NCI-H345 (cell line): ENCODE measurements at places on chromosomes 2 and 18.

DNA sequence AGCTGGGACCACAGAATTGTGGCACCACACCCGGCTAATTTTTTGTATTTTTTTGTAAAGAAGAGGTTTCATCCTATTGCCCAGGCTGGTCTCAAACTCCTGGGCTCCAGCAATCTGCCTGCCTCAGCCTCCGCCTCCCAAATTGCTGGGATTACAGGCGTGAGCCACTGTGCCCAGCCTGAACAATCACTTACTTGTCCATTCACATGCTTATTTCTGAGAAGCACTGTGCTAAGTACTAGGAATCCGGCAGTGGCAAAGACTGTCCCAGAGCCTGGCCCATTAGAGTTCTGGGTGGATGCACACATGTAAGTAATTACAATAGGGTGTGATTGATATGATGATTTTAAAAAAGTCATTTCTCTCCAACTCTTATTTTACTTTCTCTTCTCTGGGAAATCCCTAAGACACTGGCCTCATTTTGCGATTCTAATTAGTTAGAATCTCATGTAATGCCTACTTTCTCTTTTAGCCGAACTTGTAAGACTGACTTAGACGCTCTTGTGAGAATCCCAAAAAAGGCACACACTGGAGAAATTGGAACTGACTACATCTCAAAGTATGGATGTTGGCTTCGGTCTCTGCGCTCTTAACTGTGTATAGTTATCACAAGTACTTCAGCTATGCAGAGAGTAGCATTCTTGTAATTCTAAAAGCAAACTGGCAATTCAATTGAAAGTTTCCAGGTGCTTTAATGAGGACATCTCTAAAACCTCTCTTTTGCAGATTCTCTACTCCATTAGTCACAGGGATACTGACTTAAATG is 567.7 kb downstream of the DCC start:
- no peak for DNase-seq

DNA sequence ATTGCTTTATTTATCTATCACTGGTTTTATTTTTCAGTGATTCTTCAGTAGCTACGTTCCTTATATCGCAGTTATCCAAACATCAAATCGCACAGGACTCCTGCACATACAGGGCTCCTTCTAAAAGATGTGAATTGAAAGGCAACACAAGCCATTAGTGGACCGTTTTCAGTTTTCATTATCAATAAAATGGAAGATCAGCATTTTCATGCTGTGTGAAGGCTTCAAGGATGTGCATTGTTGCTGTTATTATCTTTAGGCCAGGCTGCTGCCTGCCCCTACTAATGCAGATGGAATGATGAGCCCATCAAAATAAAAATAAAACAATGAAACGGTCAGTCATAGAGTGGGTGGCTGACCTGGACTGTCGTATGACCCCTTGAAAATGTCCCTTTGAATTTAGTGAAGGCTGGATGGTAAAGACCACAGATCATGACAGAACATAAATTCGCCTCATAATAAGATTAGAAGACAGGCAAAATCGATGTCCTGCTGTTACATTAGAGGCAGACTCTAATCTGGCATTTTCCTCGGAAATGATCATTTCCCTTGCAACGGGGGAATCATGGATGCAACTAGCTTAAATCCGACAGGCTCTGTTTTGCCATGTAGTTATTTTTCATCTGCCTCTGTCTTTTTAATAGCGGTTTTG is 32.9 kb downstream of the ITGB6 start:
- DNase-seq, result no peak

- no peak for DNase-seq
These were observed 179.6 kb downstream of the SATB2 start for GRCh38 chr2:199278099-199278498.

DNA sequence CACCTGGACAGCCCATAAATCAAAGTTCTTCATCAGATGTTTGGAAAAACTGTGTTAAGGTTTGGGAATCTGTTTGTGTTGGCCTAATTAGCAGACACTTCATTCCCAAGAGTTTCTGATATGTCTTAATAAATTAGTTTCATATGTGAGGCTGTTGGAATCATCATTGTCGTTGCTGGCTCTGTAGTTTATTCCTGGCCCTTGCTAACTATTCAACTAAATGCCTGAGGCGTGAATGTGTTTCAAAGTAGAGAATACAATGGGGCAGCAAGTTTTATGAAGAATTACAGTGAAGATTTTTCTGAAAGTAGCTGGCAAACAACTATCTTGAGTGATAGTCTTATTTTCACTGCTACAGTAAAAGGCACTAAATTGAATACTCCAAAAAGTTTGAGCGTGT is 141.1 kb downstream of the PARD3B start:
- no peak for DNase-seq

DNA sequence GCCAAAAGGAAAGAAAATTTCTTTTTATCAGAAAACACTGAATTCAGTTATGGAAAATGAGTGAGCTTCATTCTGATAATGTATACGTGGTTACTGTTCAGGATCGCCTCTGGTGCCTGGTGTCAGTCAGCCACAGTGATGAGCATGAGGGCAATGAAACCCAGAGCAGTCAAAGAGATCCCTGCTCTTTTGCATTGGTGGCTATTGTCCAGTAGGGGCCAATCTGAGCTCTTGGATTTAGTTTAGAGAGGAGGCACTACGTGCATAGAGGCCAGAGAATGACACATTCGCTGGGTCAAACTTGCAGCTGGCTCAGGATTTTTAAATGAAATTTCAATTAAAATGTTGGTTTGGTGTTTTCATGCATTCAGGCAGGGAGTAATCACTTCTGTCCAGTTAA is 522.9 kb downstream of the TMEM182 start:
- no peak for DNase-seq

GRCh38 chr18:58927659-58928058 is 63.0 kb downstream of the ZNF532 start:
- no peak for DNase-seq

DNA sequence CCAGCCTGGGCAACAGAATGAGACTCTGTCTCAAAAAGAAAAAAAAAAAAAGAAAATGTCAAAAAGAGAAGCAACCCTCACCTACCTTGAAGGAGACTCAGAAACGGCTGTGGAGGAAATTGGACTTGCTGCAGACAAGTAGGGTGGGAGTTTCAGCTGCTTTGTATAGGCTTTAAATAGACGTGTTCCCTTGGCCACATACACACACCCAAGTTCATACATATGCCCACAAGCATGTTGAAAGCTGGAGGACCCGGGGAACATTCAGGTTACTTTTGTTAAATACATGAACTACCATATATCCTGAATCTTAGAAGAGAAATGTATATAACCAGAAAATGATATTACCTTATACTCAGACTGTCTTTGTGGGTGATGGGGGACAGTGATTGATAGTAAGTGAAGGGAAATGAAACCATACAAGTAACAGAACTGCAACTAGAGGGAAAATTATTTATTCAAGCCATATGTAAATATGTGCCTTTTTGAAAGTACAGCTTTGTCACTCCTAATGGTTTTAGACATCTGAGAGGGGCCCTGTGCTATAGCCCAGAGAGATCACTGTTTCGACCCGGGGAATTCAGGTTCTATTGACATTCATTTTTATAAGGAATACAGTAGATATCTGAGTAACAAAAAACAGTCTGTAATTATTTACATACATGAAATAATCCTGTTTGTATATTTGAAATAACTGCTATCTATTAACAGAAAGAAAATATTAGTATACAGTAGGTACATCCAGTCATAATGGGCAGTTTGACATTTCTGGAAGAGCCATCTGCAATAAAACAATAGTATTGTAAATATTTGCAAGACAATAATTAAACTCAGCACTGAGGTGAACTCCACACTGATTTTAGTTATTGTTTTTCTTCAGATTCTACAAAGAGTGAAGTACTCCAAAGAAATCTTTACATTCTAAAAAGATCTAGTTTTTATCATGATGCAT is 48.0 kb upstream of the TGIF1 start:
- DNase-seq, result no peak

GRCh38 chr18:31553800-31554199 is 37.9 kb upstream of the TTR start:
- DNase-seq, result no peak

- peak; percentile 42 for DNase-seq
These were observed 4.3 kb upstream of the SALL3 start for GRCh38 chr18:78975292-78975691.

GRCh38 chr2:236866542-236867340 is 218.9 kb upstream of the COPS8 start:
- DNase-seq, result no peak

DNA sequence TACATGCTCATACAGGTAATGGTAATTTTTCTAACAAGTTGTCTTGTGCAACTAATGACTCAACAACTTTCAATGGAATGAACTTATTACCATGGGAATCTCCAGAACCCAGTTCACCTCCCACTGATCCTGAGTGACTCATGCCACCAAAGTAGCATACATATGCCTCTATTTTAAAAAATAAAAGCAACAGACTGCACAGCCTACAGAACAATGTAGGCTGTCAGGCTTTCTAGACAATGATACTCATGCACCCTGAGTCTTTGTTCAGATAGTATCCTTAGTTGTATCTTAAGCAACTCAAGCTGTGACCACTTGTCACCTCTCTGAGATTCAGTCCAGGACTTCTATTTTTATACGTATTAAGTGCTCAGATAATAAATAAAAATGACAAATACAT is 531.0 kb upstream of the SETBP1 start:
- DNase-seq, result no peak

DNA sequence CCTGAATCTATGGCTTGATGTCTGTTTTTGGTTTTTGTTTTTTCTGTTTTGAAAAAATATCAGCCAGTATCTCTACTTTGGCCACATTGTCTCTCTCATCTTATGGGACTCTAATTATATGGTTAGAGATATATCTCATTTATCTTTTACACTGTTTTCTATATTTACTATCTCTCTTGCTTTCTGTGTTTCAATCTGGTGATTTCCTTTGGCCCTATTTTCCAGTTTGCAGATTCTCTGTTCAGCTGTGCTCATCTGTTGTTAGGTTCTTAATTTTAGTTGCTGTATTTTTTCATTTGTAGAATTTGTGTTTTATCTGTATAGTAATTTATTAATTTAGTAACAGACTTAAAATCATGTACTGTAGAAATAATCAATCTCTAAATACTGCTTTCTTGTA is 41.3 kb upstream of the ELAC1 start:
- no peak for DNase-seq

DNA sequence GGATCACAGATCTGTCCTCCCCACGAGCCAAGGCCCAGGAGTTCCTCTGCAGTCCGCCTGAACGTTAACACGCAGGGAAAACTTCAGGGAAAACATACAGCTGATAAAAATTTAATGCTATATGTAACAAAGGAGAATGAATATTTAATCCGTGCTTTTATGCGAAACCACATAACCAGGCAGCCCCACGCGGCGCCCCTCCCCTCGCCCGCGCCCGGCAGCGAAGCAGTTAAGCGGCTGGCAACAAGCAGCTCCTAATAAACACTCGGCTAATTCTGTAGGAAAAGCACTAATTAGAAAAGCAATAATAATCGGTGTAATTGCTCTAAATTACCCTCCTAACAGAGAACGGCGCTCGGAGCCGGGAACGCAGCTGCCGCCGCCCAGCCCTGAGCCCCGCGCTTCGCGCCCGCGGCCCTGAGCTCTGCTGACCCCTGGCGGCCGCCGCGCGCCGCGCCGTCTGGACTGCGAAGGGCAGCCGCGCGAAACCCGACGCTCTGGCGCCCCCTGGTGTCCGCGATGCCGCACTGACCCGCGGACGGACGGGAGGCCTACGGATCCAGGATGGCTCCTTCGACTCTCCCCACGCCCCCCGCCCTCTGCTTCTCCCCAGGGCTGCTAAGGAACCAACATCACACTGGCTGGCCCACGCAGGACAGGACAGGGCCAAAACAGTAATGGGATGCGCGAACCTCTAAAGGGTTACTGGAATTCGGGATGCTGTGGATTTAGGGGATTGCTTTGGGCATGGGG is 181.4 kb downstream of the SMAD2 start:
- DNase-seq, result peak; percentile 79

DNA sequence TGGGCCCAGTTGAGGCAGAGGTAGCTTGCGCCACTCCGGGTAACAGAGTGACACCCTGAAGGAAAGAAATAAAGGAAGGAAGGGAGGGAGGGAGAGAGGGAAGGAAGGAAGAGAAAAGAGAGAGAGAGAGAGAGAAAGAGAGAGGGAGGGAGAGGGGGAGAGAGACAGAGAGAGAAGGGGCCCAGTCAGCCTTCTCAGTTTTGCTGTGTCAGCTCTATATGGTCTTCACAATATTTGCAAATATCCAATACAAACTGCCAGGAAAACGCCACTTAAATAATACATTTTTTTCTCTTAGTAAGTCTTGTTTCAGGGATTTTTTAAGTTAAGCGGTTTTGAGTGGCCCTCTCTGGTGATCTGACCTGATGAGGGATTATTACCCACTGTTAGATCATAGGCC is 5.6 kb upstream of the CHMP1B start:
- DNase-seq, result no peak

- DNase-seq, result no peak
These were observed 44.6 kb downstream of the TFCP2L1 start for GRCh38 chr2:121240436-121240835.

DNA sequence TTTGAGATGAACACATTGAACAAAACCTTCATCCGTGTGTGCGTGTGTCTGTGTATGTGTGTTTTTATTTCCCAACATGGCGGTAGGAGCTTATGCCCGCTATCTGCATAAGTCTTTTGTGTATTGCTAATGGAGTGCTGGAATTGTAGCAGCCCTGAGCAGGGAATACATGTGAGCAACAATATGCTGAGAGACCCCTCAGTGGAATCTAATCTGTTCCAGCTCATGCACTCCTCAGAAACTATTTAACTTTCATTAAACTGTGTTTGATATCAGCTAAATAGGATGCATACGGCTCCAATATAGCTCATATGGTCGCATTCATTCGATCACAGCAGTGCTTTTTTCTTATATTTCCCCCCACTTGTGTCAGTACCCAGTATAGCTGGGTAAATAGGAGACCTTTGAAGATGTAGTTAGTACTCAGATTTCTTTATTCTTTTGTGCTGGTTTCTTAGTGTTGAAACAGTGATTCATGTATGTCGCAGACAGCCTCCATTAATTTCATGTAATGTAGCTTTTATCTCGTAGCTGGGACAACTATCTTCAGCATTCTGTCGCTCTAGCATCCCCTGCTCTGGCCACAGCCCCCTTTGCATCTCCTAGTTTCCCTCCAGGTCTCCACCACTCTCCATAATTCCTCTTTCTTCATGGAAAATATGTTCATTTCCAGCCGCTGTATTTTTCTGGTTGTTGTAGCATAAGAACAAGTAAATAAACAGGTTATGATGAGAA is 891.2 kb downstream of the BCL11A start:
- no peak for DNase-seq

GRCh38 chr2:194616334-194616733 is 1040.7 kb upstream of the SLC39A10 start:
- DNase-seq, result no peak

GRCh38 chr2:232770207-232770606 is 6.2 kb downstream of the KCNJ13 start:
- DNase-seq, result no peak

DNA sequence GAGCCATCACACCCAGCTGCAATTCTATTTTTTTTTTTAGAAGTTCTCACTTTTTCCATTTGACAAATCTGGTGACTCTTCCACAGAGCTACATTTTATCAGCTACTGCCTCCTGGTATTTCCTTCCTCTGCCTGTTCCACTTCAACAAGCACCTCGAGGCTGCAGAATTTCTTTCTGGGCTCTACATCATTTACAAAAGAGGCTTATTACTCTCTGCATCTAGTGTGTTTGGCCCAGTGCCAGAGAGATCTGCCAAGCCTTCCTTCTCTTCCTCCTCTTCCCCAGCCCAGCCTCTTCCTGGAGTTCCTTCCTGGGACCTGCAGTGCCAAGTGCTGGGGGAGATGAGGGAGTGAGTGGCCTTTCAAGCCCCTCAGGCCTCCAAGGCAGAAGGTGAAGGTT is 119.6 kb upstream of the ITGA6 start:
- DNase-seq, result no peak
